ENCODE measurements at places on chromosomes 7 and 10. TPM values are rescaled to one million over a fixed set of nuclear protein-coding genes. Genes with fewer than 3 reads are reported as not detected.

GRCh38 chr7:34904987-34905386 lies 132.3 kb downstream of the DPY19L1 start:
- no peak for DNase-seq

DNA sequence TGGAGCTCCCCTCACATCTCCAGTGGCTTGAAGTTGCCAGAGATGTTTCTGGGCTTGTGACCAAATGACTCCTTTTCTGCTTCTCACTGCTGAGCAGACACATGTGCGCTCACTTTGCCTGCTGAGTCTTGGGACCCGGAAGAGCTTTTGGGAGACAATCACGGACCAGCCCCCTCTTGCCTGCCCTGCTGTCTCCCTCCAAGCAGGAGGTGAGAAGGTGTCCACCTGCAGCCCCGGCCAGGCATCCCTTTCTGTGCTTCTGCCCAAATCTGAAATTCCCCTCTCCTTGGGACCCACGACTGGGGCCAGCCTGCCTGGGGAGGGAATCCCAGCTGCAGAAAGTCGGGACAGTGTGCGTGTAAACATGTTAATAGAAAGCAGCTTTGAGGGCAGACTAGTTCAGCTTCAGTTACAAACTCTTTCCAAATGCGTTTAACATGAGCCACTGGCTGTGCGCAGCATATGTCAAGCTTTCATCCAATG lies 31.7 kb downstream of the HTRA1 start:
- no peak for DNase-seq

DNA sequence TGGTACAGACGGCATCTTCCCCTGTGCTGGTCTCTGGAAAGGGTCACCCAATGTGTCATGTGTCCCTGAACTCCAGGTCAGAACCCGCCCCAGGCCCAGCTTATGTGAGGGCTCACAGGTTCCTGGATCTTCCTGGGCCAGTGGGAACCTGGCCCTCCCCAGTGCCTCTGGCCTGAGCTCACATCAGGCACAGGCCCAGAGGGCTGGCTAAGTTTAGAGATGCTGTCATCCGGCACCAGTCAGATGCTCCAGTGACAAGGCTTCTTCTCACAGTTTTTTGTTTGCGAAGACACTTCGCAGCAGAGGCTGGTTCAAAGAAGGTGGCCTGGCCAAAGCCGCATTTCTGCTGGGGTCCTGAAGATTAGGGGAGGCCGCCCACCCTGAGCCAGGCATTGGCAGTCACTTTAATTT lies 11.8 kb downstream of the CAMK2B start:
- DNase-seq, result no peak

LEP gene
- not detected for total RNA-seq

CPA2 gene
- not detected for total RNA-seq

PLCE1 gene
- 0.04 TPM for total RNA-seq

DNA sequence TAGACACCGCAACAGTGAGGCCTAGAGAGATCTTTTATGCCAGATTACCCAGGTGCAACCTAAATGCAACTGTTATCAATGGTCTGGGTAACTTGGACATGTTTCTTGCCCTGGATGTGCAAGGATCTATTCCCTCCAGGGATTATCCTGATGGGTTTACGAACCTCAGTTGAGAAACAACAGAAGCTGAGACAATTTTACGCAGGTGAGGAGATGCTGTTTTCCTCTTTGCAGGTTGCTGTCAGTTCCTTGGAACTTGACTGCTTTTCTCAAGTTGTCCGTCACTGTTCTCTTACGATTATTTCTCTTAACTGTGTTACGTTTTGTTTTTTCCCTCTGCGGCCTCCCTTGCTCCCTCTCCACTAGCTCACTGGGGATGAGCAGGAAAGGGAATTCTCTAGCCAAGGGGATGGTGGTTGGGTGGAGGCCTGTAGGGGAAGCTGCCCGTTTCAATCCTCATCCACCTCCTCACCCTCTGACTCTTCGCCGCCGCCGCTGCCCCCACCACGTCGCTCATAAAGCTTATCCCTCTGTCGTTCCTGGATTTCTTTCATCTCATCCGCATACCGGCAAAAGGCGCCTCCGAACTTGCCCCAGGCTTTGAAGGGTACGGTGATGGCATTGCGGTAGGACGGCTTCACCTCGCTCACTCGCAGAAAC lies 1.2 kb downstream of the PURB start:
- DNase-seq, result no peak

SCIN gene
- total RNA-seq, result 0.18 TPM

FHIP2A gene
- total RNA-seq, result 19.0 TPM

KCNIP2 gene
- 0.25 TPM for total RNA-seq
